ENCODE measurements at places on chromosomes 5 and 9. TPM values are rescaled to one million over a fixed set of nuclear protein-coding genes. Genes with fewer than 3 reads are reported as not detected.
A peak's percentile ranks its signal among the peaks of the same experiment; 100 is the strongest.

DNA sequence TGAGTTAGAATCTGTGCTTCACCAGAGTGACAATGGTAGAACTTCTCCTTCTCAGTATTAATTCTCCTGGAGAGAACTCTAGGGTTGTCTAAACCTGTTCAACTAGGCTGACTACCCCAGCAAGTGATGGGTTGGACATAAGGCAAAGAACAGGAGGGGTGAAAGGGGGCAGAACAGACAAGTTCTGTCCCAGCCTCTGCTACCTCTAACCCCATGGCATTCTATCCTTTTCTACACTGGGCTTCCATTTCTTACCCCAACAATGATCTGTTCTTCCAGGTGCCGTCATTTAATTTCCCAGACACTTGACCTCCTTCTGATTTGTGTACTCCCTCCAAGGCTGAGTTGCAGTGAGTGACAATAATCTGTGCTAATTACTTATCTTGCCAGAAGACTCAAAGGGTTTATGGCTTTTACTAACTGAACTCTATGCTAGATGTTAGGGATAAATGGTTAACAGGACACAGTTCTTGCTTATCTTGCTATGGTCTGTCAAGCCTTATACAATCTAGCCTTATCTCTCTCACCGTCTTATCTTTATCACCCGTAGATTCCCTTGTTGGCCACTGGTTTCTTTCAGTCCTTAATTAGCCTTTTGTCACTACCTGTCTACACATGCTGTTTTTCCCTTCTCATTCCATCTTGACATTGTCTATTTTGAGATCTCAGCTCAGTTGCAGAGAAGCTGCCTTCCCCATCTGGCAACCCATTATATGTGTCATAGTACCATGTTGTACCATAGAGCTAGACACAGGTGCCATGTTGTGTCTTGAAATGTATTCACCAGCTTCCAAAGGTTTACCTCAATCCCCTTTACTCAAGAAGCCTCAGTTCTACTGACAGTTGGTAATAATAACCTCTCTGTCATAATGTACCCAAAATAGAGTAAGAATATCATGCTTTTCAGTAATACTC is 10.0 kb upstream of the MATR3 start:
- DNase-seq = no peak

GRCh38 chr9:107251756-107252322 is 31.2 kb upstream of the RAD23B start:
- DNase-seq = no peak

- DNase-seq = no peak
Measured at GRCh38 chr9:123080444-123080843, 47.0 kb downstream of the GPR21 start.

- no peak for DNase-seq
Measured at GRCh38 chr9:137916540-137916939, 39.0 kb downstream of the CACNA1B start.

DNA sequence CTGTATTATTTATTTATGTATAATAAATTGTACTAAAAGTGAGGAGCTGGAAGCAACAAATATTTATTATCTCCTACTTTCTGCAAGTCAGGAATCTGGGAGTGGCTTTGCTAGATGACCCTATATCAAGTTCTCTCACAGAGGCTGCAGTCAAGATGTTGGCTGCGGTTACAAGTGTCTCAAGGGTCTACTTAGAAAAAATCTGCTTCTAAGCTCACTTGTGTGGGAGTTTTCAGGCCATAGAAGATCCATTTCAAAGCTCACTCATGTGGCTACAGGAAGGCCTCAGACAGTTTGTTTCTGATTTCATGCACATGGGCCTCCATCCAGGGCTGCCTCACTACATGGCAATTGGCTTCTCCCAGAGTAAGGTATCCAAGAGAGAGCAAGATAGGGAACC is 551.1 kb downstream of the CAAP1 start:
- DNase-seq = no peak

GRCh38 chr5:173534031-173534430 is 82.4 kb downstream of the BOD1 start:
- DNase-seq = no peak

DNA sequence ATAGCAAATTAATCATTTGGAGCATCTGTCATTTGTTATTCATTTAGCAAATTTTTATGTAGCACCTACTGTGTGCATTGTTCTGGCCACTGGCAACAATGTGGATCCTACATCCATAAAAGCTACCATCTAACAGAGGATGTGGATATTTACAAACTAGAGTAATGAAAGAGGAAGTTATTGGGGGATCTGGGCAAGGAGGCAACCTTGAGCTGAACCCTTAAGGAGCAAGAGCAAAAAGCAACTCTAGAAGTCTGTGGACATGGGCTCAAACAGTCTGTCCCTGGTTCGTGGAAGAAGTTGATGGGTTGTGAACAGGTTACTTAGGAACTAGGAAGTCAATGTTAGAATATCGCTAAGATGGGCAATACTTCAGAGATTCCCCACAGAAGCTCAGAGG is 259.9 kb downstream of the SYK start:
- no peak for DNase-seq

GRCh38 chr5:5558638-5559527 is 136.4 kb downstream of the ICE1 start:
- no peak for DNase-seq

Gene CDKN2B-AS1
- not detected for total RNA-seq

Gene GRXCR2
- total RNA-seq = not detected

DNA sequence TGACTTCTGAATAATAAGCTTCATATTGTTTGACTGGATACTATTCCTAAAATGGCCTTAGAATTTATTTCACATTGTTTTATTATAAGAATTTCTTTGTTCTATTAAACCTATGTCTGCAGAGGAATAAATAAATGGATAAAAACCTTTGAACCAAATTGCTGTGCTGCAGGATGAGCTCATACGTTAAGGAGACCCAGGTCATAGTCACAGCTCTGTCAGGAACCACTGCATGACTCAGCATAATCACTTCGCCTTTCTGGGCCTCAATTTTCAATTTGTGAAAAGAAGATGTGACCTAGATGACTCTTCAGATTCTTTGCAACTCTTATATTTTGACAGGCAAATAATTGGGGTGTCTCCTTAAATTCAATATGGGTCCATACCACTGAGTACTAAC is 36.7 kb upstream of the HMHB1 start:
- no peak for DNase-seq

DNA sequence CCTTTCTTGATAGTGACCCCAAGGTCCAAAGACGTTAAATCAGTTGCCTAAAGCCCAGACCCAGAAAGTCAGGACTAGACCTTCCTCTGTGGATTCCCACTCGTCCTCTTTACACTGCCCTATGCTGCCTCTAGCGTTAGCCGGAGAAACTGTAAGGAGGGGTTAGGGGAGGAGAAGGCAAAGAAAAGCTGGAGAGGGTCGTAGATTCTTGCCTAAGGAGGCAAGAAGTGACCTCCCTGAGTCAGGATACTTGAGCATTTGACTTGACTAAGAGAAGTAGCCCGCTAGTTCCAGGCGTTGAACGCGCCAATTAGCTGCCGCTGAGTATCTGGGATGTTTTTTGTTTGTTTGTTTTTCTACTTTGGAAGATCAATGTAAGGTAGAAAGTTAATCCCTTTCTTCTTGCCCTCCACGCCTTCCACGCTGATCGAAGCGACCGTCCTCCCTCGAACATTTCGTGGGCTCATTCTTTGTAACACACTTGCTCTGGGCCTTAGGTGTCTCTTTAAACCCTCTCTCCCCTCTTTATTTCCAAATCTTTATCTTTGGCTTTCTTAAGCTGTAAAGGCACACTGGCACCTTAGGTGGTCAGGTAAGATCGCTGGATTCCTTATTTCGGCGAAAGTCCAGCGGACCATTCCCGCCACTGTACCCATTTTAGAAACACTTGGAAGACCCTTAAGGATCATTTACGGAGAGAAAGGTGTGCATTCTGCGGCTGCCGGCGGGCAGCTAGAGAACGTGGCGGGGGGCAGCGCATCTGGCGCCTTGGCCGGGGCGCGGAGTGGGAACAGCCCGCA is 5.1 kb upstream of the RGMB start:
- no peak for DNase-seq

- DNase-seq = no peak
Measured at GRCh38 chr9:35754264-35754663, at the start of gene MSMP. Gene MSMP (minus strand): TSS chr9:35754276. CDS start chr9:35754129, 147 bp downstream.

Gene FAM200C
- total RNA-seq = 2.4 TPM

Gene ZDHHC11B
- total RNA-seq = 1.6 TPM

GRCh38 chr5:108144332-108144731 is 237.6 kb downstream of the FBXL17 start:
- DNase-seq = no peak

Gene DRD1
- not detected for total RNA-seq

DNA sequence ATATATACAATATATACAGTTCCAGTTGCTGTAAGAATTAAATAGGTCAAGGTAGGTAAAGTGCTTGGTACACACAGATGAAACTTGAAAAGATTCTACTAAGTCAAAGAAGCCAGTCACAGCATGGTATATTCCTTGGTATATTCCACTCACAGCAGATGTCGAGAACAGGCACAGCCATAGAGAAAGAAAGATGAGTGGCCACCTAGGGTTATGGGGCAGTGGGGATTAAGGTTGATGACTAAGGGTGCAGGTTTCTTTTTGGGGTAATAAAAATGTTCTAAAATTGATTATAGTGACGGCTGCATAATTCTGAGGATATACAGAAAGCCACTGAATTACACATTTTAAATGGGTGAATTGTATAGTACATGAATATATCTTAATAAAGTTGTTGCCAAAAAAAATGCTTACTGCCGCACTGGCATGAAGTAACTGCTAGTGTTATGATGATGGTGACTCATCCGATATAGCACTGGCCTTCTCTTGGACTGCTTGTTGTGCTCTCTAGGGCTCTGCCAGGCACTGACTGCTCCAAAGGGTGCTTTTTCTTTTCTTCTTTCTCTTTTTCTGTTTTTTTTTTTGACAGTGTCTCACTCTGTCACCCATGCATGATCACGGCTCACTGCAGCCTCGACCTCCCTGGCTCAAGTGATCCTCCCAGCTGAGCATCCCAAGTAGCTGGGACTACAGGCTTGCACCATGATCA is 23.5 kb downstream of the TBC1D2 start:
- no peak for DNase-seq

Gene ADGRD2
- under 0.01 TPM for total RNA-seq

DNA sequence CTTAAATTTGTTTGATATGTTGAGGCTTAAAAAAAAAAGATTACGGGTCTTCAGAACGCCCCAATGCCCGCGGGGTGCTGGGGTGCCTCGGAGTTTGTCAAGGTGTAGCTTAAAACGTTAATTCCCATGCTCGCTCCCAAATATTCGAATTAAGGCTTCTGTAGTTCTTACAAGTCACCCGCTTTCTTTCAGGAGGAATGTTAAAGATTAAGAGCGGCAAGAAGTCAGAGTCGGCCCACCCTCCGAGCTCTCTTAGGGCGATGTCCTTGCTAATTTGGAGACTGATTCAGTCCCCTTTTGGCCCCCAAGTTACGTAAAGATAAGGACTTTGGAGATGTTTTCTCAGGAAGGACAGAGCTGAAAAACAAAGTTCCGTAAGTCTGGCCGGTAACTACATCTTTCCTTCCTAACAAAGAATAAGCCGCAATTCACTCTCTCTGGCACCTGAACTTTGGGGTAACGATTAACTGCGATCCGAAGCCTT is 746 bp upstream of the NPM1 start:
- no peak for DNase-seq

- DNase-seq = no peak
Measured at GRCh38 chr9:3850098-3850497, 324.3 kb upstream of the RFX3 start.

DNA sequence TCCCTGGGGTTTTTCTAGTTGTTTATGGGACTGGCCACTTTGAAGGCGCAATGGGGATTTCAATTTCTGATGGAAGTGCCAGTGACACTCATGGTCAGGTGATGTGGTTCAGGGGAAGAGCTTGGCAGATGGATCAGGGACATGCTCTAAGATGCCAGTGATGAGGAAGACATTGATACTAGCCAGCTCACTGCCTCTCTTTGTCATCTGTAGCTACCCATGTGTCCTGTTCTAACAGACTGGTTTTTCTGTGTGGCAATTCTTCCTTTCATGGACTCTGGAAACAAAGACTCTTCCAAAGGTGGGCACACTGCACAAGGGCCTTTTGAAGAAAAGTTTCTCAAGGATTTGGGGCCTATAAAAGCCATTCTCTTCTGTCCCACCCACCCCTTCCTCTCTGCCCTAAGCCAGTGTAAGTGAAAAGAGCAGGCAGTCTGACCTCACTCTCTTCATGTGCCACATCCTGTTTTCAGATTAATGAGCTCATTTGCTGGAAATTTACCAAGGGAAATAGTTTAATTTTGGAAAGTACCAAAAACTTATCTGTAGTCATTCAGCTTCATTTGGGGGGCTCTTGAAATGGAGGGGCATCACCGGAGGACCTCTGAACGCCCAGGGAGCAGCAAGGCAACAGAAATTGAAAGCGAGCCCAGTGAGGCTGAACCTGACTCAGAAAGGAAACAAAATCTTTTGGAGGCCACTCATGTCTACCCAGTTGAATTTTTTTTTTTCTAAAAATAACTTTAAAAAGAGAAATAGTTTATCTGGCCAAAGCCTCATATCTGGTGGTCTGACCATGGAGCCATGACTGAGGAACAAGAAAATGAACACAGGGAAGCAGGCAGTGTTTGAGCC is 4.9 kb upstream of the TRAF1 start:
- peak; percentile 47 for DNase-seq

- DNase-seq = no peak
Measured at GRCh38 chr5:168132241-168132641, 159.2 kb upstream of the WWC1 start.

Gene FAM120A
- total RNA-seq = 107 TPM
